Activated CD4-positive, alpha-beta T cell treated with anti-CD3 and anti-CD28 coated beads, Interleukin-10, Interleukin-2, amounts not matched to agents 100 ng/mL and 50 ng/mL, durations not matched to agents 16 hours and 8 hours (primary cell): ENCODE measurements at places on chromosomes 5 and 9.

- no peak for DNase-seq
These were observed 158.1 kb downstream of the FGF1 start for GRCh38 chr5:142527664-142528295.

DNA sequence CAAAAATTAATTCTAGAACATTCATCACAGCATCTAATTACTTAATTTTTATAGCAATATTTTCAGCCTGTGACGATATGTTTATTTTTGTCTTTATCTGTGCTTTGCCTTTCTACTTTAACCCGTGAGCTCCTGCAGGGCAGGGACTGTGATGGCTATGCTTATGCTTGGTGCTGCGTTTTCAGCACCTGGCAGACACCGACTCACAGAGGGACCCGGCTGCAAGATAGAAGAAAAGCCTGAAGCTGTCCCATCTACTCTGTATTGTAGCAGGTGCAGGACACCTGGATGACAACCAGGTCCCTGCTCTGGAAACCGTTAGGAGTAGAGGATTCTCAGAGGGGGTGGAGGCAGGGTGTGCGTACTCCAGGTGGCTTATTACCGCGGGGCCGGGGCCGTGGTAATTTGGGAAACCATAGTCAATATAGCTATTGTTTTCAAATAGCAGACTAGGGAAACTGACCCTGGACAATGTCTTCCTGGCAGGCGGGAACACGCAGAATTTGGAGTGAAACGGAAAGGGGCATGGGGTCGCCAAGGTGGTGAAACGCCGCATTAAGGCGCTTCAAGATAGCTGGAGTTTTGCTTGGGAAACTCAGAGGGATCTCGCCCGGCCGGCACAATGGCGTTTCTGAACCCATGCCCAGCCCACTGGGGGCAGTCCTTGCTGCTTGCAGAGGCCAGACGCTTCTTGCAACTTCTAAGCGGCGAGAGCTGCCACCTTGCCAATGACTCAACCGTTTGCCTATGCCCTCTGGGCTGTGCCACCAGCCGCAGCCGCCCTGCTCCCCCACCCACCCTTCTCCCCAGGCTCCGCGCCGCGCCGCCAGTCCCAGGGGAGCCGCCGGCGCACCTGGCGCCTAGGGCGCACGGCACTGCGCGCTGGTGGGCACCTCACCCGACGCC is 140.1 kb upstream of the PALM2AKAP2 start:
- no peak for DNase-seq

- DNase-seq, result peak; percentile 88
These were observed 14.0 kb downstream of the TGFBR1 start for GRCh38 chr9:99118782-99119466.

GRCh38 chr9:69035438-69036308 is at the start of gene FXN:
Gene FXN, plus strand, starts transcription at chr9:69035752. Its CDS starts 31 bp downstream, at chr9:69035783.
- DNase-seq, result peak; percentile 92

DNA sequence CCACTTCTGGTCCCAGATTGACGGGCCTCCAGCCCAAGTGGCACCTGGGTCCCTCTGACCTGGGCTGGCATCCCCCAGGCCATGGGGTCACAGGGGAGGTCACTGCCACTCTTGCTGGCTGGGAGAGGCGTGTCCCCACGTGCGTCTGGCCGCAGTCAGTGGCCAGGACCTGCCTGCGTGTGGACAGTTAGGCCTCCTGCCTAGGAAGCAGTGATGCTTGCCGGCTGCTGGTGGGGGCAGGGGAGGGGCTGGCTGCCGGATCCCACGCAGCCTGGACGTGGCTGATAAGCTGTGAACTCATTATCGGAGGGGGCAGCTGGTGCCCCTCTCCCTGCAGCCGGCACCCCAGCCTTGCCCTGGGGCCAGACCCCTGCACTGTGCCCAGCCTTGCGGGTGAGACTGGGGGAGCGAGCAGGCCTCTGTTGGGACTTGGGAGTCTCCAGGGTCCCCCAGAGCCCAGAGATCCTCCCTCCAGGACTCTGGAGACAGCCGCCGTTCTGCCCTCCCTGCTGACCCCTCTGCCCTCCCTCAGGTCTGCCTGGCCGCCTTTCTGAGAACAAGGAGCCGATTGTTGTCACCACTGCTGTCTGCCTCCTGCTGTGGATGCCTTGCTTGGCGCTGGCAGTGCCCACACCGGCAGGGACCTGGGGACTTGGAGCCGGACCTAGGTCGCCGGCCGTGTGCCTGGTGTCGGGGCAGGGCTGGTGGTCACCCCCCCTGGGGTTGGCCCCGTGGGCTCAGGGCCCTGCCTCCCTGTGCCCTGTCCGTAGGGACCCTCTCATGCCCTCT is 12.3 kb downstream of the RXRA start:
- no peak for DNase-seq

GRCh38 chr9:120777229-120777628 is 16.0 kb downstream of the FBXW2 start:
- DNase-seq, result no peak

- no peak for DNase-seq
These were observed 193.0 kb upstream of the C9orf72 start for GRCh38 chr9:27766073-27766835.

- DNase-seq, result no peak
These were observed 92.1 kb downstream of the LMNB1 start for GRCh38 chr5:126869005-126869451.

DNA sequence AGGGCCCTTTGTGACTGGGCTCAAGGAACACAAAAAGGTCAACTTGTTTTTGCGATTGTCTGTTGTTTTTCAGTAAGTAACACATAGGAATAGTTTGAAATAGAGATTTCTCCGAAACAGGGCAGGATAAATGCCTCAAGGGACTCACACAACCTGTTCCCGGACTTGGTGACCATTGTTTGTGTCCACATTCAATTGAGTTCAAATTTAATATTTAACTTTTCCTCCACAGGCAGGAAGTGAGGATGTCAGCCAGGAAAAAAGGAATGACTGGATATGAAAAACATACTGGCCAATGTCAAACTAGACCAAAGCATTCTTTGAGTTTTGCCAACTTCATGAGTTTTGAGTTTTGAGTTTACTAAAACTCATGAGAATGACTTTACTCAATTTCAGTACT is 72.7 kb downstream of the SPATA31C2 start:
- no peak for DNase-seq

DNA sequence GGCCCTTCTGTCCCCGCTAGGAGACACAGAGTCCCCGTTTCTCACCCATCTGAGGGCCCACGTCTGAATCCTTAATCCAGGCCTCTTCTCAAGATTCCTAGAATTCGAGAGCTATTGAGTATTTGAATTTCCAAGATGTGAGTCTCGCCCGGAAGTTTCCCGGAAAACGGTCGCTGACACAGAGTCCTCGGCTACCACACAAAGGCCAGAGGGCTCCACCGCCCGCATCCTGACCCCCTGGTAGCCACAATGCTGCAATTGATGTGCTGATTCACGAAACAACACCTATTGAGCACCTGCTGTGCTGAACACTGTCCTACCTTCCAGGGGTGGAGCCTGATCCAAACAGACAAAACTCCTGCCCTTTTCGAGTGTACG is 670 bp upstream of the FBP1 start:
- DNase-seq, result no peak

DNA sequence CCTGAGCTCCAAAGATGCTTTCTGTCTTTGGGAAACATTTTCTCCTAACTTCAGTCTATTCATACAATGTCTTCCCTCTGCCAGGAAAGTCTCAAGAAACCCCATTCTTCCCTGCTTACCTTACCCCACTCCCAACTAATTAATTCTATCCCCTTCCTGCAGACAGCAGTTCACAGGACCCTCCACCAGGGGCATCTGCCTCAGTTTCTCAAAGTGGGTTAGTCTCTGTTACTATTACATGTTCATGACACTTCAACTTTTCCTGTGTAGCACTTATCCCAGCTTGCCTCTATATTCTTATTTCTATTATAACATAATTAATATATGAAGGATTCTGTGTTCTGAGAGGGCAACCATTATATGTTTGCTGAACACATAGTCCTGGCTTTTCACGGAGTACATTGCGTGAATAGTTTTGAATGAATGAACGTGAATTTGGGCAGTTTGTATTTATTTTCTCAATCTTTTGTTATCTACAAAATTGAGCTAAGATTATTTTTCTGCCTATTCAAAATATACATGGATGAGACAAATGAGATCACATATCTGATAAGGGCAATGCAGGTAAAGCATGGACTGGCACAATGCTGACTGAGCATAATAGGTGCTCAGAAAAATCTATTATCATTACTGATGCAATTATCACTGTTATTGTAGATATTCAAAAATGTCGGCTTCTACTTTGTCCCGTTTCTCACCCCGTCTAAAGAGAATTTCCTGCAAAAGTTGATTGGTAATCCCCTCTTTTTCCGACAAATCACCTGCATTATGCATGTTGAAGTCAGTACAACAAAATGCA is 341.1 kb downstream of the BRINP1 start:
- DNase-seq, result no peak

DNA sequence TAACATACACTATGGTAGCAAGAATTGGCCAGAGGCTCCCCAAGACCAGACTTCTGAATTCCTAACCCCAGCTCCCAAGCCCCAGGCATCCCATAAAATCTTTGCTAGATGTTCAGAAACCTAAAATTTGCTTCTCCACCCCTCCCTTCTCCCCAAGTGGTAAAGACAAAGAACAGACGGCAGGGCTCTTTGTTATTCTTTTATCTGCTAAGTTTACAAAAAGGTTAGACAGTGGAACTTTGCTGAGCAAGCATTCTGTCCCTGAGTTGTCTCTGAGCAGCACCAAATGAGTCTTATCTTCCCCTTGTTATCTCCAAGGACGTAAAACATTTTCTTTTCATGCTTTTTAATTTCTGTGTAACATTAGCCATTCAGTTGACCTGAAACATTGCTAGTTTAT is 30.2 kb downstream of the TJP2 start:
- no peak for DNase-seq

GRCh38 chr5:116386633-116387032 is 188.0 kb downstream of the SEMA6A start:
- DNase-seq, result no peak
